ENCODE measurements at places on chromosomes 11 and 22.

DNA sequence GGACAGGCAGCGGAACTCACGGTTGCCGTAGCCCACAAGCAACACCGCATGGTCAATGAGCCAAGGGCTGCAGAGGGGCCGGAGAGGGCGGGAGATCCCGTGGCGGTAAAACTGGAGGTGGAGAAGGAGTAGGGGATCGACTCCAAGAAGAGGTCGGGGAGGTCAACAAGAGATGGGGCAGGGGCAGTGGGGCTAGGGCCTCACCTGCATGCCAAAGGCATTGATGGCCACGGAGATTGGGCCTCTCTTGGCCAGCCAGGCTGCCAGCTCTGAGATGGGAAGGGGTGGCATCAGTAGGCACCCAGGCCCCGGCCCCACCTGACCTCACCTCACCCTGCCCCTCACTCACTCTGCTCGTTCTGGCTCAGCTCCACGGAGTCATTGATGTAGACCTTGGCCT lies 3.9 kb downstream of the CTSF start:
- no peak for DNase-seq

GRCh38 chr11:61718046-61718531 lies 34.3 kb upstream of the MYRF start:
- DNase-seq, result no peak

- no peak for DNase-seq
Observed at GRCh38 chr22:42993651-42994275, 21.2 kb downstream of the PACSIN2 start.

DNA sequence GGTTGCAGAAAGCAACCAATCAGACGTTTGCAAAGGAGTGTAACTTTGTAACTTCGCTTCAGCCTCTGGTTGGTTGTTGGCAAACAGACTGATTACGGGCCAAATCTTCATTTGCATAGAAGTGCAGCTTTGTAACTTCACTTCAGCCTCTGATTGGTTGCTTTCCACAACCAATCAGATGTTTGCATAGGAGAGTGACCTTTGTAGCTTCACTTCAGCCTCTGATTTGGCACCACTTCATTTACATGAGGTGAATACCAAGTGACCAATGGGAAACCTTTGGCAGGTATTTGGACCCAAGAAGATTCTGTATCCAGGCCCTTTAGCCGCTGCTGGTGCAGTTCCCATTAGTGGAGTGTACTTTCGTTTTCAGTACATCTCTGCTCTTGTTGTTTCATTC lies 16.0 kb downstream of the USP47 start:
- DNase-seq, result no peak

DNA sequence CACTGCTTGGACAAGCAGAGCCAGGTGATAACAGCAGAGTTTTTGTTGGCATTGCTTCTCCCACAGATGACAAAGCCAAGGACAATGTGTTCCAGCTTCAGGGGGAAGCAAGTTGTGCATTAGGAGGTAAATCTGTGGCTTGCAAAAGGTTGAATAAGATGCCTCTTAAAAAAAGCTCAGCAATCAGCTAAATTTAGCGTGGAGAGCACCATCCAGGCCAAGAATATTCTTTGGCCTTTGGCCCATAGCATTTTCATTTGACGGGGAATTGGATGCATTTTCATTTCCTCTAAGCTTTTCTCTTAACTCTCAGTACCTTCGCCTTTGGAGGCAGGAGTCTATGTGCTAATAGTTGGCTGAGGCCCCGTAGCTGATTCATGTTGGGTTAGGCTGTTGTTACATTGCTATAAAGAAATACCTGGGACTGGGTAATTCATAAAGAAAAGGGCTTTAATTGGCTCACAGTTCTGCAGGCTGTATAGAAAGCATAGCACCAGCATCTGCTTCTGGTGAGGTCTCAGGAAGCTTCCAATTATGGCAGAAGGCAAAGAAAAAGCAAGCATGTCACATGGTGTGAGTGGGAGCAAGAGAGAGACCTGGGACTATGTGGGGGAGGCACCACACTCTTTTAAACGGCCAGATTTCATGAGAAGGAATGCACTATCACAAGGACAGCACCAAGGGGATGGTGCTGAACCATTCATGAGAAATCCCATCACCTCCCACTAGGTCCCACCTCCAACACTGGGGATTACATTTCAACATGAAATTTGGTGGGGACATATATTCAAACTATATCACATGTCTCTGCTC lies 350.1 kb upstream of the C11orf87 start:
- no peak for DNase-seq

DNA sequence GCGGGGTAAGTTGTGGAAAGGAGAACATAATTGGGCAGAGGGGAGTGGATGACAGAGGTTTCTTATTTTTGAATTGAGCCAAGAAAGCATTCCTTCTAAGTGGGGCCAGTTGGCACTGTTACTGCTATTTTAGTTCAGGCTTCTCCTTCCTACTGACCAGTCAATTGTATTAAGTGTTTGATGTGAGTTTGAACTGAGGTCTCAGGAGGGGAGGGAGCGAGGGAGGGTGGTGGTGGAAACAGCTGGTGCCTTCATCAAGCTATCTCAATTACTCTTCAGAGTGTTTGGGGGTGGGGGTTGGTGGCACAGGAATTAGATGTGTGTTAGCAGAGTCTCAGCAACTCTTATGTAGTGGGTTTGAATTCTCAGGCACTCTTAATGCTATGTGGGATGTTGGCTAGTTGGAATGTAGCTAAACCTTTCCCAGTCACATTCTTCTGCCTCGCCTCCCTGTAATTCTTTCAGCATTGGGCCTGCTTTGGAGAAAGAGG lies 14.5 kb downstream of the CTNND1 start:
- no peak for DNase-seq

GRCh38 chr22:44217346-44217745 lies 36.6 kb downstream of the PARVG start:
- DNase-seq, result no peak

DNA sequence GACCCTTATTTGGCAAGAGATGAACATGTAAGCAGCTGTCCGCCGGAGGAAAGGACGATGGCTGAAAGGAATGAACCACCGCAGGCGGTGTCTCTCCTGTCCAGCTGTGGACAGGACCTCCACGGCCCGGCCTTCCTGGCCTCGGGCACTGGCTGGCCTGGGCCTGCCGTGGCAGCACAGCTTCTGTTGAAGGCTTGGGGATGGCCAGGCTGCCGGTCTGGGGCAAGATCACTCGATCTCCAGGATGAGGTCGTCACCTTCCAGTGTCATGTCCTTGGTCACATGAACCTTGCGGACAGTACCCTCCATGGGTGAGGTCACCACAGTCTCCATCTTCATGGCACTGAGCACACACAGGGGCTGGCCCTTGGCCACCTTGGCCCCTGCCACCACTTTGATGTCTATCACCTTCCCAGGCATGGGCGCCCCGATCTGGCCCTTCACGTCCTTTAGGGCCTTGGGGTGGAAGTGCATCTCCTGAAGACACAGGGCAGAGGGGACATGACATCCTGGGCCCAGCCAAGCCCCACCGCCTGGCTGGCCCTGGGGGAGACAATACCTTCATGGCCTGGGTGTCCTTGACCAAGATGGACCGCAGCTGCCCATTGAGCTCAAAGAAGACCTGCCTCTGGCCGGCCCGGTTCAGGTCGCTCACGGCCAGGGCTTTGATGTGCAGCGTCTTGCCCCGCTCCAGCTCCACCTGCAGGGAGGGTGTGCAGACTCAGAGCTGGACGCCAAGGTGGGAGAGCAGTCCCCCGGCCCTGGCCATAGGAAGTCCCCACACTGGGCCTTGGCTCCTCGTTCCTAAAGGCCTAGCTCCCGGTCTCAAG lies 5.6 kb downstream of the RCE1 start:
- no peak for DNase-seq

GRCh38 chr11:119380160-119380826 lies 1.2 kb downstream of the USP2 start:
- no peak for DNase-seq

Data from NCI-H187 treated with DMSO at 0.1 percent for 48 hours (cell line).